Activated CD4-positive, alpha-beta T cell treated with anti-CD3 and anti-CD28 coated beads, Interleukin-2, Interleukin-6, amounts not matched to agents 100 ng/mL and 50 ng/mL, durations not matched to agents 16 hours and 8 hours (primary cell): ENCODE measurements at places on chromosomes 4 and X.
A peak's percentile ranks its signal among the peaks of the same experiment; 100 is the strongest.

DNA sequence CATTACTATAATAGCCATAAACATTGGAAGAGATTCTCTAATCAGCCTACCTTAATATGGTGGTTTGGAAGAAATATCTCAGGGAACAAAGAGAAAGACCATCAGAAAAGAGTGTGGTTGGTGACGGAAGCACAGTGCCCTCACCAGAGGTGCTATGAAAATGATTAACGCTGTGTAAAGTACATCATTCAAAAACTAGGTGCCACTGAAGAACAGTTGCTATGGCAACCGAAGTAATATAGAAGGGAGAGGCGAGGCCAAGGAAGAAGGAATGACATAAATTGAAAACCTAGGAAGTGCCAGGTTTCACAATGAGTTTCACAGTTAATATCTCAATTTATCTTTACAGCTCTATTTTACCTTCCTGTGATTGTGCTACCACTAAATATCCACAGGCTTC lies 57.0 kb upstream of the ARSJ start:
- peak; percentile 48 for DNase-seq

GRCh38 chrX:104195489-104196084 lies 29.3 kb downstream of the FAM199X start:
- peak; percentile 53 for DNase-seq

GRCh38 chrX:151870602-151871001 lies 42.1 kb upstream of the MAGEA4 start:
- DNase-seq = no peak

DNA sequence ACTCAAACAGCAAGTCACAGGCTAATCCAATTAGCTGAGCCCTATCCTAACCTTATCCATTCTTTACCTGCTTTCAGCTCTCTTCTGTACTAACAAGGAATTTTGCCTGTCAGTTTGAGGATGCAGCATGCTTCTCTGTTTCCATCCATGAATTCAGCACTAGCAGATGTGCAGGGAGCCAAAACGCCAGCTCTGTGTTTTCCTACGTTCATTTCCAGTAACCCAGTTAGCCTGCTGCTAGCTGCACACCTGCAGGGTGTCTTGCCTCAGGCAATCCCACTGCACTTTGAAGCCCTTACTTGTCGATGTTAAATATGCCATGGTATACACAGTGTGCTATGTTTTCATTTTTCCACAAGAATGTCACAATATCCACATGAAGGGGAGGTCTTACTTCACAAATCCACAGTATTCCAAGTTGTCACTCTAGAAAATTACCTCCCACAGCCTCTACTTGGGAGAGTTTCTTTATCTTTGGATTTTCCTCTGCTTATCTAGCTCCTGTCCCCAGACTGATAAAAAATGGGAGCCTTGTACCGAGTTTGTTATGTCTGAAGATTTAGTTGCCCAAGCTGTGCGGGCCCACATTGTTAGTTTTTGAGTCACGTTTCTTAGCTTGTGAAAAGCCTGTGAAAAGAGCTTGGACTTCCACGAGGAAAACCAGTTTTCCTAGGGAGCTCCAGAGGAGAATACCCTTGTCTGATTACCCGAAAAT lies 127.6 kb upstream of the HHIP start:
- no peak for DNase-seq

DNA sequence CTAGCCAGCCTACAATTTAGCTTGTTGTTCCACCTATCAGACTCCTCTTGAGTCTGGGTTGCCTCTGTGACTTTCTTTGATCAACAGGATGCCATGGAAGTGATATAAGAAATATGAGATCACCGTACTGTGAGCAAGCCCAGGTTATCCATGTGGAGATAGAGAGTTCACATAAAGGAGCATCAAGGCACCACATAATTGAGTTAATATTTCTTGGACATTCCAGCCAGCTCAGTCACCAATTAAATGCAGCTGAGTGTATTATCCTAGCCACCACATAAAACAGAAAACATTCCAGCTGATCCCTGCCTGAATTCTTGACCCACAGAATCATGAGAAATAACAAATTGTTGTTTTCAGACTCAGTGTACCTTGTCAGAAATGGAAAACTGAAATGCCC lies 253.6 kb downstream of the PPP1R2C start:
- DNase-seq = no peak

GRCh38 chr4:64266669-64267068 lies 142.6 kb downstream of the TECRL start:
- no peak for DNase-seq

DNA sequence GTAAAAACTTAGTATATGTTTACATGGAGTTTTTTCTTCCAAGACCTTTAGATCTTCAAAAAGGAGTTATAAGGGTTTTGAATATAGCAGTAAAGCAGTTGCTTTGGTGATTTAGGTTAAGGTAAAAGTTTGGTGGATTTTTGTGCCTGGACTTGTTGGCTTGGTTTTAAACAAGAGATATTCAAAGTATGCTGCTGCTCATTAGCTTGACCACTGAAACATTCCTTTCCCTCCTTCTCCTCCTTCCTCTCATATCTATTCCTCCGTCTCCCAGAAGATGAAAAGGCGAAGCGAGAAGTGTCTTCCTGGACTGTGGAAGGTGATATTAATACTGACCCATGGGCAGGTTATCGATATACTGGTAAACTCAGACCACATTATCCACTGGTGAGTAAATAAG lies 38.4 kb downstream of the METAP1 start:
- DNase-seq = no peak

DNA sequence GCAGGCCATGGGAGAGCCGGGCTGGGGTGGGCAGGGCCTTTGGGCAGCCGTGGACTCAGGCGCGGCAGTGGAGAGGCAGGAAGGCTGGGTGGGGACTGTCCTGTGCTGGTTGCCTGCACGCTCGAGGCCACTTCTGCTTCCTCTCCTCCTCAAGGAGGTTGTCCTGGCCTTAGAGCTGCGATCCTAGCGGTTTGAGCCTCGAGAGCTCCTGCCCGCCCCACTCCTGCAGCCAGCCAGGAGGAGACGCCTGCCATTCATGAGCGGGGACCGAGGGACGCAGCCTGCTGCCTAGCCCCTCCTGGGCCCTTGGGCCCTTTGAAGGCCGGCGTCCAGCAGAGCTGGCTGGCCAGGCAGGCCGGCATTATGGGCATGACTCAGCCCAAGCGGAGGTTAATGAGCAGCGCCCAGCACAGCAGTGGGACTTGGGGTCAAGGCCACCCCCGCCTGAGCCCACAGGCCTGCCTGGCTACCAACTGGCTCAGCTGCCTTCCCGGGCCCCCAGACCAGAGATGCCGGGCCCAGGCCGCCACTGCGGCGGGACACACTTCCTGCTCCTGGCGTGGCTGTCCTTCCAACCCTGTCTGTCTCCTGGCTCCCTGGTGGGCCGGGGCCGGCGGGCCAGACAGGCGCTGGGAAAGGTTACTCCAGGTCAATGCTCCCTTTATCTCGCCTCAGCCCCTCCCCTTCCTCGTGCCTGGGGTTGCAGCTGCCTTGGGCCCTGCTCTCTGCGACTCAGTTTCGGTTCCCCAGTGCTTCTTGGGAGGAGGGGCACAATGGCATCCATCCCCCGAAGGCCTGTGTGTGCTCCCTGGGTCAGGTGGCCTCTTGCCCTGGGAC lies 1.8 kb downstream of the ABCD1 start:
- peak; percentile 54 for DNase-seq

- no peak for DNase-seq
Measured at GRCh38 chr4:53714236-53715140, 123.2 kb upstream of the LNX1 start.

DNA sequence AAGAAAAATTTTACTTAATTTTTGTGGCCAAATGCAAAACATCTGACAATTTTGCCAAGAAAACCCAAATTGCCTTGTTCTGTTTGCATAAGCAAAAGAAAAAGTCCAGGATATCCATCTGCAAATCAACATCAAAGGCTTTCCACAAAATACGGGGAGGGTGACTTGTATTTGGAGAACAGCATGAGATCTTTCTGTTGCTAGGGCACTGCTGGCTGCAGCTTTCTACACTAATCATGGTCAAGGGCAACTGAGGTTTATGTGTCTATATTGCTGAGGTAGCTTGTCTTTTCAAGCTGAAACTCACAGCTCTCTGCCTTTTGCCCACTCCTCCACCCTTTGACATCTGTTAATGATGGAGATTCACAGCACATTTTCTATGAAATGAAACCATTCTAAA lies 389.1 kb downstream of the NKX6-1 start:
- DNase-seq = no peak

DNA sequence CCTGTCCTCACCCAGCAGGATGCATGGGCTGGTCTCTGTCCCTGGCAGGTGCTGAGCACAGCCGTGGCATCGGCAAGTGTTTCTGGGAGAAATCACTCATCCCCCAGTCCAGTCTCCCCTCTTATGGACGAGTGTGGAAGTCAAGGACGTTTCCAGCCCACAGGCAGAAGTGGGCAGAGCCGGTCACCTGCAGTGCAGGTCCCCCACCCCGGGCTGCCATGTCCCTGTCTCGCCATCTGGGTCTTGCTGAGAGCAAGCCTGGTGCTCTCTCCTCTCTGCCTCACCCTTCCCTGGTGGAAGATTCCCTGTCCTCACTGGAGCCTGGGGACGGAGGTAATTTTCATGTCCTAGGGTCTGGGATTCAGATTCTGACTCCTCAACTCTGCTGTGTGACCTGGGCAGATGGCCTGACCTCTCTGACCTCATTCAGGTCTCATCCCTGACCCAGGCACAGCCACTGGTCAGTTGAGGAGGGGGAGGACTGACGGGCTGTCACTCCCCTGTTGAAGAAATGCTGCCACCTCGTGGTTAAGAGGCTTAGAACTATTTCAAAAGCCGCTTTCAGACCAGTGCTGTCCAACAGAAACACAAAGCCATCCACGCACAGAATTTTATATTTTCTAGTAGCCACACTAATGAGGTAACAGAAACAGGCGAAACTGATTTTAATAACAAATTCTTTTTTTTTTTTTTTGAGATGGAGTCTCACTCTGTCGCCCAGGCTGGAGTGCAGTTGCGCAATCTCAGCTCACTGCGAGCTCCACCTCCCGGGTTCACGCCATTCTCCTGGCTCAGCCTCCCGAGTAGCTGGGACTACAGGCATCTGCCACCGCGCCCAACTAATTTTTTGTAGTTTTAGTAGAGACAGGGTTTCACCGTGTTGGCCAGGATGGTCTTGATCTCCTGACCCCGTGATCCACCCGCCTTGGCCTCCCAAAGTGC lies 1.8 kb downstream of the CPZ start:
- peak; percentile 50 for DNase-seq

DNA sequence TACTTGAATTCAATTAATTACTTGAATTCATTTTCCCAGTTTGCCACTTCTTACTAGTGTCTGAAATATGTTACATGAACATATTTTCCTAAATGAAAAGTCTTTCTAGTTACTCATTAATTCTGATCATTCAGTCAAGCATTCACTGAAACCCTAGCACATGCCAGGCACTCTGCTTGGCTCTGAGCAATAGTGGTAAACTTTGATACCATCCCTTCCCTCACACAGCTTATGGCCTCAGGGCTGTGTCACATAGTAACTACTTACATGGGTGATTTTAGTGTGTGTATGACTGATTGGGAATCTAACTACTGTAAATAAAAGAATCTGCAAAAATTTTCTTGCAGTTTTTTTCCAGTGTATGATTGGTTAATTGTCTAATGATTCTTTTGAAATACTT lies 32.7 kb downstream of the METAP1 start:
- DNase-seq = no peak

- DNase-seq = no peak
Measured at GRCh38 chr4:175470131-175470530, 341.9 kb downstream of the GPM6A start.

GRCh38 chrX:27466051-27466450 lies 2.9 kb upstream of the PPP4R3C start:
- no peak for DNase-seq

DNA sequence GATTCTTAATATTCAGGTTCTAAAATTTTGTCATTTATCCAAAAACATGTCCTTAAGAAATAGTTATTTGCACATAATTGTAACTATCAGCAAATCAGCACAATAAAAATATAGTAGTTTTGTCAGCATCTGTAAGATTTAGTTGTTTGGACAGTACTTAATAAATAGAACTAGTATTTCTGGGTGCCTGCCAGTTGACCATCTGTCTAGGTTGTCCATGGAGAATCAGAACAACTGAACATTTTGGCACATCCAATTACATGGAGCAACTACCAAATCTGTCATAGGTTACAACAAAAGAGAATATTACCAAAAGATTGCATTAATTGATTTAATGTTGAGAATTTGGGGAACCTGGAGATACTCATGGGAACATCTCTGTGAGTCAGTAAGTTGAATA lies 305.5 kb upstream of the TACR3 start:
- DNase-seq = no peak

DNA sequence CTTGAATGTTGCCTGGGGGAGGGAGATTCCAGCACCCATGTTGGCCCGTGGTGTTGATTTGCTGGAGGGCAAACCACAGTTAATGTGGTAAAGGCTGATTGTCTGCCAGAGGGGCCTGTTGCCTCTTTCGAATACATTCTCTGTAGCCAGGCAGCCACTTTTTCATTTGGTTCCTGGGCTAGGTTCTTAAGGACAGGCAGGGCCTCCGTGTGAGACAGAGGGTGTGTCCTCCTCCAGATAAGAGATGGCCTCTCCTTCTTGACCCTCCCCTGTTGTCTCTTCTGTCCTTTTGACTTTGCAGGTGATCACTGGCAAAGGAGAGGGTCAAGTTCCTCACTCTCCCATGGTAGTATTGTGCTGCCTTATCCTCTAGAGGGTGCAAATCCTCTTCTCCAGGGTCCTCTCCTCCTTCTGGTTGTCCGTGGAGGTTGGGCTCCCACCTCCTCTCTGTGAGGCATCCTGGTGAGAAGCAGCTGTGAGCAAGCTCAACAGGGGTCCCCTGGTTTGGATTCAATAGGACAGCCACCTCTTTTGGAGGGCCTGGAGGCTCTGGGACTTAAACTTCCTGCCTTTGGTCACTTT lies 44.9 kb downstream of the ZNF182 start:
- peak; percentile 1 for DNase-seq

GRCh38 chr4:31788676-31789075 lies 1068.5 kb downstream of the PCDH7 start:
- DNase-seq = no peak

DNA sequence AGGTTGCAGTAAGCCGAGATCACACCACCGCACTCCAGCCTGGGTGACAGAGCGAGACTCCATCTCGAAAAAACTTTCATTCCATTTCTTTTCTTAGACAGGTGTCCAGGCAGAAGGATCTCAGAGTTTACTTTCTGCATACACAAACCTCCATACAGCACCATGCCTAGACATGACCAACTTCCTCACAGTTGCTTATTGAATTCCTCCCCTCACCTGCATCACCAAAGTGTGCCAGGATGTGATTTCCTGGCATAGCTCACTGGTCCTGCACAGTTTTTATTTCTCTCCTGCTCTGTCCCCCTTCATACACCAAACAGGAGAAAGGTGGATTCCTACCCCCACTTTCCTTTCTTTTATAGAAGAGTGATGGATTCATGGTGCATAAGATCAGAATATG lies 34.7 kb upstream of the PPARGC1A start:
- no peak for DNase-seq

DNA sequence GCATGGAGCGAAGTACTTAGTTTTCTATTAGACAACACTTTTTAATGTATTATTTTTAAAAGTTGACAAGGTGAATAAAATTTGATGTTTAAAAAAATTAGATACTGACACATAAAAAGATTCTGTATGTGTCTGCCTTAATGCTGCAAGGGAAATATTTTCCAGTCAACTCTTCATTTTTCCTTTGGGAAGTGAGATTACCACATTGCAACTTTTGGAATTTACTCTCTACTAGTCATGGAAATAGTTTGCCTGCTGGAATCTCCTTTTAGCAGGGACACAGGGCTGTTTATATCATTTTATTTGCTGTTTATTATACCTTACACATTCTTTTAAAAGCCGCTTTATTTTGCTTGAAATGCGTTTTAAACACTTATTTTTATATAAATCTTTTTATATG lies 135.1 kb downstream of the MID1 start:
- no peak for DNase-seq
